CD4-positive, alpha-beta T cell treated with Interleukin-17A for 1 hour (primary cell): ENCODE measurements at places on chromosomes 5 and 9.

- DNase-seq, result no peak
These were observed 20.3 kb downstream of the PAEP start for GRCh38 chr9:135581636-135582426.

DNA sequence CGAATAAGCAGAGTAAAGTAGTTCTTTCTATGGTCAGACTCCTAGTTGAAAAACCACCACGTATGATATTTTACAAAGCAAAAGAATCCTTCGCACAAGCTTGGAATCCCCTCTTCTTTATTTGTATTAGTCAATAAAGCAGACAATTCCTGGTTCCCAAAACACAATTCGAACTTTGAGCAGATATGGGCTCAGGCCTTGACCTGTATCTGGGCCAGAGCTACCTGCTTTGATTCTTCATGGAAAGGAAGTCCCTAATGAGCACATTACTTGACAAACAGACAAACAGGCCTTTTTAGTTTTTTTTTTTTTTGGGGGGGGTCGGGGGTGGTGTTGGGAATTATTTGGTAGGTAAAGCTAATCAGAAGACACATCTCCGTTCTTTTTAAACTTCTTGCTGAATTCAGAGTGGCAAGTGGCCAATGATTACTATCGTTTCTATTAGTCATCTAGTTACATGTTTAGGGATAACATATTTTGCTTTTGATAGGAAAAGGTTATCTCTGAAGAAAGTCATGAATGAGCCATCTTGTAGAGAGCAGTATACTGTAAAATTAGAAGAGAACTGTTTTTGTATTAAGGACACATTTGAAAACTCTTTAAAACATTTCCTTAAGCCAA lies 116.6 kb upstream of the HMHB1 start:
- DNase-seq, result no peak

DNA sequence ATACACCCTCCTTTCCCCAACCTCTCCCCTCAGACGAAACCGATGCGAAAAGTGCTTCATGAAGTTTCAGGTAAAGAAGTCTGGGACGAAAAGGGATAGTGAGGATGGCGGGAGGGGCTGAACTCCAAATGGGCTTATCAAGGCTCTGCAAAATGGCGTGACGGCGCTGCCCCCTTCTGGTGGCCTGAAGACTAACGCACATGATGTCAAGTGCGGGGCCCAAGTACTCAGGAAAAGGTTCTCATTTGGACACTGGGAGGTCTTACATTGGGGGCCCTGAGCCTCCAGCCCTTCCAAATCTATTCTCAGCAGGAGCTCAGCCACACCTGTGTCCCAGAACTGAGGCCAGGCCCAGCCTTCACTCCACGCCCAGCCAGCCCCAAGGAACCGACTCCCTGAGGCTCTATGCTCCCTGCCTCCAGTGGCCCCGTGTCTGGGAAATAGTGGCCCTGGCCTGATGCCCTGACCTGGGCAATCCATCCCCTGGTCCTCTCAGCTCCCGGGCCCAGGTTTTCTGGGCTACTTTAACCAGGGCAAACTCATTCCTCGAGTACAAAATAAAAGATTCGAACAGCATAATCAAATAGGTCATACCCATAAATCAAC lies 119.9 kb downstream of the KCNIP1 start:
- no peak for DNase-seq

DNA sequence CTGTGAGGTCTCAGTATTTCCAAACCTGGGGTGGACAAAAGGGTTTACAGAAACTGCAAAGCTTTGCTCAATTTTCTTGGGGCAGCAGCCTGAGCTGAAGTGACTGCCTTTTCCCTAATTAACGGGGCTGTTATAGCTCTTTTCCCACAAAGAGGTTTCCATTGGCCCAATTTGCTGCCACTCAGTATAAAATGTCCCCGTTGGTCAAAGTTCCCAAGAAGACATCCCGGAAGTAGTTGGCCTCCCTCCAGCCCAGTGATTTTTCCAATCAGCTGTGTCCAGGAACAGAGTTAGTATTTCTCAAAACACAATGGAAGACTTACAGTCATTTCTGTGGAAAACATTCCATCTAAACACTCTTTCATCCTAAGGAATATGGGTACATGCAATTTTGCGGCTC lies 643.6 kb downstream of the ACTL7B start:
- DNase-seq, result no peak

GRCh38 chr5:171810227-171810626 lies 24.6 kb downstream of the SMIM23 start:
- DNase-seq, result no peak

DNA sequence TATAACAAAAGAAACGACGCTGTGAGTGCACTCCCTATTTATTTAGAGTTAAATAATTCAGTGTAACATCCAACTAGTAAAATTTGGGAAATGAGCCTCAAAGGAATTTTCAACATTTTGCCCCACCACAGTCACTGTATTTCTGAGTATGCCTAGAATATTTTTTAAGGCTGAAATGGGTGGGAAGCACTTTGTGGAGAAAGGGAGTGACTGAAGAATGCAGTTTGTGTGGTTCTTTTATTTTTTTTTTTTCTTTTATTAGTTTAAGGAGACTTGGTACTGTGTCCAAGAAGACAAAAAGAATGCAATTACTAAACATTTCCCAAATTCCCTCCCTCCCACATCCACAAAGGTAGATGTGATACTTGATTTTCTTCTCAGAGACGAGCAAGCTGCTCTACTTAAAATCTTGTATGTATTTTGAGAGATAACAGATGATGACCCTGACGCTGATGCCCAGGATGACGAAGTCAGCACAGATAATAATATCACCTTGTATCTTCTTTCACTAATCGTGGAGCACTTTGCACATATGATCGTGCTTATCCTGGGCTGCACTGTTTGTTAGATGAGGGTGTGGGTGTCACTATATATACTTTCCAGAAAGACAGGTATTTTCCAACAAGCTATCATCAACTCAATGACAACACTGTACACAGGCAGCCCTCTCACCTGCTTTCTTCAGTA lies 586.3 kb downstream of the RAB3C start:
- DNase-seq, result no peak

GRCh38 chr9:93898502-93899426 lies 56.4 kb downstream of the BARX1 start:
- no peak for DNase-seq

GRCh38 chr5:157263496-157264090 lies 2.3 kb upstream of the CYFIP2 start:
- no peak for DNase-seq

DNA sequence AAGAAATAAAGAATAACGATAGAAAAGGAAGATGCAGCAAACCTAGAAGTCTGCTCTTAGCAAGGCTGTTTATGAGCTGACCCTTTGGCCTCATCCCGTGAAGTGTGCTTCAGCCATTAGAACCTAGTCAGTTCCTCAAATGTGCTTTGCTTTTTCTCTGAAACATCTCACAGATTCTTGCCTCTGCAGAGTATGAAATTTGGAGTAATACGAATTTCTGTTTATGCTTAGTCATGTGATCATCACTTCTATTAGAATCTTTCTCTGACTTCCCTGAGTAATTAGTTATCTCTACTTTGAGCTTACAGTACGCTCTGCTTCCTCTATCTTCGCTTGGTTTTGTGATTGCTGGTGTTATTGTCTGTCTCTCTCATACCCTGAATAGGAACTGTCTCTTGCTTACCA lies 11.3 kb downstream of the CYSTM1 start:
- no peak for DNase-seq

DNA sequence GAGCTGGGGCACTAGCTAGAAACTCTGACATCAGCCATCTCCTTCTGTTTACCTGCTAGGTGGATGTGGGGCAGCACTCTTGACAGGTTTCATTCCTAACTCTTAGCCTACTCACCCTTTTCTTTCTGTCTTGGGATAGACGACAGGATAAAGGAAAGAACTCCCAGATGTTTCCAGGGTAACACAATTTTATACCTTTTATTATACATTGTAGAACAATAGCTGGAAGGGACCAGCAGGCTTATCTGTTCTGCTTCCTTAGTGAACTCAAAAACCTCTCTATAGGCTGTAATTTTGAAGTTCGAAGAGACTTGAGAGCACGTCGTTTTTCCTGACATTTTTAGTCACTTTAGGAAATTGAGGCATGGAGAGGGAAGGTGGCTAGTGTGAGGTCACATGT lies 13.2 kb downstream of the SPTAN1 start:
- no peak for DNase-seq

DNA sequence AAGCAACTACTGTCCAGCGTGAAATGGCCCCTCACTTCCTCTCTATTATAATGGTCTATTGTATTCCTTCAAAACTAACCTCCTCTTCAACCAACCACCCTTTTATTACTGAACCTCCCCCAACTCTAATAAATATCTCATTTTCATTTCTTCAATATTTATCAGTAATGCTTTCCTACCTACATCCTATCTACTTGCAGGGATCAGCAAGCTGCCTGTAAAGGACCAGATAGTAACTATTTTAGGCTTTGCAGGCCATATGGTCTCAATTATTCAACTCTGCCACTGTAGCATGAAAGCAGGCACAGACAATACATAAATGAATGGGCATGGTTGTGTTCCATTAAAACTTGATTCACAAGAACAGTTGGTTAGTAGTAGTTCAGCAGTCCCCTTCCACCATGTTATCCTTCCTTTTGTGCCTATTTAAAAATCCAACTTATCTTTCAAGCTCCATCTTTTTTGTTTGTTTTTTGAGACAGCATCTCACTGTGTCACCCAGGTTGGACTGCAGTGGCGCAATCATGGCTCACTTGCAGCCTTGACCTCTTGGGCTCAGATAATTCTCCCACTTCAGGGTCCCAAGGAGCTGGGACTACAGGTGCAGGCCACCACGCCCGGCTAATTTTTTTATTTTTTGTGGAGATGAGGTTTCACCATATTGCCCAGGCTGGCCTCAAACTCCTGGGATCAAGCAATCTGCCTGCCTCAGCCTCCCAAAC lies 45.8 kb downstream of the PCDHGC5 start:
- DNase-seq, result no peak

DNA sequence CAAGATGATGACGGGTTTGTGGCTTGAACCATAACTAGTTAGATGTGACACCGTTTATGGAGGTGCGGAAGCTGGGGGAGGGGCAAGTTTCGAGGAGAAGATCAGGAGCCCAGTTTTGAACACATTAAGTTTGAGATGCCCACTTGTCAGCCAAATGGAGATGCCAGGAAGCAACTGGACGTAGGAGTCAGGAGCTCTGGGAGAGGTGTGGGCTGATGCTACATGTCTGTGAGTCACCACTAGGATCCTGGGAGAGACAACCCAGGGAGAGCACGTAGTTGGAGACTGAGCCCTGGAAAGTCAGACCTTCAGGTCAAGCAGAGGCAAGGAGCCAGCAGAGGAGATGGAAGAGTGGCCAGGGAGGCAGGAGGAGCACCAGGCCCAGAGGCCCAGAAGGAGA lies 48.8 kb upstream of the SLC25A51 start:
- no peak for DNase-seq

DNA sequence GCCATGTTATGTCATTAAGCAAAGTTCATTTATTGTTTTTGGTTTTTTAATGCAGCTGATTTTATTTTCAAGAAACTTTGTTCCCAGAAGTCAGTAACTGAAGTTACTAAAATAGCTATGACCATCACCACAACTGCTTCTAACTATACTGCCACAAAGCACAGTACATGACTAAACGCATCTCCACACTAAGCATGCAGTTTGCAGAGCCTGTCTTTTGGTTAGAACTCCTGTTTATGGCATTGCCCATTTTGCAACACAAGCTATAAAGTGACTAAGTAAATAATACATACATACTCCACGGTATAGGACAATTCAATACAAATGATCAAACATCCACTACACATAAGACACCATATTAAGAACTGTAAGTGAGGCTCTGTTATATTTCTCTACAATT lies 109.7 kb downstream of the MLLT3 start:
- no peak for DNase-seq

DNA sequence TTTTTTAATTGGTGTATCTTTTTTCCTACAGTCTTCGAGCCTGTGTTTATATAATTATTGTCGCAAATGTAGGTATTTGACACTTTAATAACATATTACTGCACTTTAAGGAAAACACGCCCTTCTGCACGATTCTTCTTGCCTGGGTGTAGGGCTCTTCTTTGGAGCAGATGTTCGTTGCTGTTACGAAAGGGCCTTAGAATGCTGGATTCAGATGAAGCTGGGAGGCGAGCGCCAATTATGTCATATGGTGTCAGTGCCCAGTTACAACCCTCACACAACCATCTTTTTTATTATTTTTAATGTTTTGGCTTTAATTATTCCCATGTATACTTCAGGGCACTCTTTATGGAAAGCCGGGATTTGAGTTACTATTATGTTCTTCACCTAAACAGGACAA lies 553.0 kb downstream of the EBF1 start:
- DNase-seq, result no peak

DNA sequence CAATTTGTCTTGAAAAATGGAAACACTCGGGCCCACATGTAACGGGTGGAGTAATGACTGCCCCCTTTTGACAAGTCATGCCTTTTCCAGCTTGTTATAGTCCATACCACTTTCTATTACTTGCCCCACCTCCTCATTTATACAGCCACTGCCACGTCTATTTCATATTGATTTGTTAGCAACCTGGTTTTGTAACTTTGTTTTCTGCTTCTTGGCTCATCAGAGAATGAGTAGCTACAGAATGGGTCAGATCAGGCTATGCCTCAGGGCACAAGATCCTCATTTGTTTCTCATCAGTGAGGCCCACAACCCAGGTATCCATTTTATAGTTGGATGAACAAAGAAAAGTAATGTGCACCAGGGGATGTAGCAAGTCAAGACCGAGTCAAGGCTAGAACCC lies 1.7 kb downstream of the GFRA3 start:
- no peak for DNase-seq

DNA sequence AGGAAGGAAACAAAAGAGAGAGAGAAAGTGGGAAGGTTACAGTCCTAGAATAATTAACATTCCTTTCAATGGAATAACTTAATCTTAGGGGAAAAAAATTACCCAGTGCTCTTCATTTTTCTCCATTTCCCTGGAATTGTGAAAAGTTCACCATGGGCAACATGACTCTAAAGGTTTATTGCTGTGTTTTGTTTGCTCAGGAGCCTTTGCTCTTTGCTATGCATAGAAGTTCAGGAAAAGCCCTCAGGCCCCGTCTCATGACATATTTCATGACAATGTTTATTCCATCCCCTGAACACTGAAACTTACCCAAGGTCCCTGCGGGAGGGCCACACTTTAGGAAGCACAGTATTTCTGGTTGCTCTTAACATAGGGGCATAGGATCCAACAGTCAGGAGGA lies 9.8 kb upstream of the CTSL start:
- no peak for DNase-seq

GRCh38 chr9:135891027-135891631 lies 16.2 kb downstream of the CAMSAP1 start:
- DNase-seq, result no peak

- DNase-seq, result no peak
These were observed 48.2 kb upstream of the JAK2 start for GRCh38 chr9:4936823-4937222.

DNA sequence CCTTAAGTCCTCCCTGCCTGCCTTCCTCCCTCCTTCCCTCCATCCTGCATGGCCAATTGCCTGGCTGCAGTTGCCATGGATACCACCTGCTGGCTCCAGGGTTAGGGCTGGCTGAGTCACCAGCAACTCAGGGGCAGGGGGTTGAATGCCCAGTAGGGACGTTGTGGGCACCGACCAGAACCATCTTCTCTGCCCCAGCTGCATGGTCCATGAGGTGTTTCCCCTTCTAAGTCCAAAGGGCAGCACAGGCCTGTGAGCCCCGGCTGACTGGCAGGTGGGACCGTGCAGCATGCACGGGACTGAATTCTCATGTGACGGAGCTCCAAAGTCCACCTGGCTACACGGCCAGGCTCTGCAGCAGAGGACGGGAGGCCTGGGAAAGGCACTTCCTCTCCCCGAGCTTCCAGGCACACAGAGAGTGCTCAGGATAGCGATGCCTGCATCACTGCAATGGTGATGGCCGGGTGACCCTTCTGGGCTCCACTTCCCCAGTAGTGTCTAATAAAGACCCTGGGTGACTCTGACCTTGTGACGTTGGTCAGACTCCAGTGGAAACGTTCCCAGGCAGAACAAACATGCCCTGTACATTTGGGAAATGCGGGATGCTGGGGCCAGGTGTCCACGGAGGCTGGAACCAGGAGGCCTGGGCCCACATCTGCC lies 5.7 kb downstream of the ASS1 start:
- no peak for DNase-seq
